GM04504 (cell line): ENCODE measurements at places on chromosomes 16 and 17.

- no peak for DNase-seq
Measured at GRCh38 chr17:44661835-44662234, 5.6 kb downstream of the MEIOC start.

GRCh38 chr17:42183741-42184711, 1.2 kb downstream of the HCRT start:
- peak; percentile 25 for DNase-seq

GRCh38 chr16:5852151-5852550, 754.6 kb upstream of the EEF2KMT start:
- DNase-seq = no peak

GRCh38 chr16:75258807-75259141, 7.3 kb upstream of the BCAR1 start:
- no peak for DNase-seq

GRCh38 chr16:81457326-81458133, 12.9 kb downstream of the CMIP start:
- DNase-seq = peak; percentile 34

DNA sequence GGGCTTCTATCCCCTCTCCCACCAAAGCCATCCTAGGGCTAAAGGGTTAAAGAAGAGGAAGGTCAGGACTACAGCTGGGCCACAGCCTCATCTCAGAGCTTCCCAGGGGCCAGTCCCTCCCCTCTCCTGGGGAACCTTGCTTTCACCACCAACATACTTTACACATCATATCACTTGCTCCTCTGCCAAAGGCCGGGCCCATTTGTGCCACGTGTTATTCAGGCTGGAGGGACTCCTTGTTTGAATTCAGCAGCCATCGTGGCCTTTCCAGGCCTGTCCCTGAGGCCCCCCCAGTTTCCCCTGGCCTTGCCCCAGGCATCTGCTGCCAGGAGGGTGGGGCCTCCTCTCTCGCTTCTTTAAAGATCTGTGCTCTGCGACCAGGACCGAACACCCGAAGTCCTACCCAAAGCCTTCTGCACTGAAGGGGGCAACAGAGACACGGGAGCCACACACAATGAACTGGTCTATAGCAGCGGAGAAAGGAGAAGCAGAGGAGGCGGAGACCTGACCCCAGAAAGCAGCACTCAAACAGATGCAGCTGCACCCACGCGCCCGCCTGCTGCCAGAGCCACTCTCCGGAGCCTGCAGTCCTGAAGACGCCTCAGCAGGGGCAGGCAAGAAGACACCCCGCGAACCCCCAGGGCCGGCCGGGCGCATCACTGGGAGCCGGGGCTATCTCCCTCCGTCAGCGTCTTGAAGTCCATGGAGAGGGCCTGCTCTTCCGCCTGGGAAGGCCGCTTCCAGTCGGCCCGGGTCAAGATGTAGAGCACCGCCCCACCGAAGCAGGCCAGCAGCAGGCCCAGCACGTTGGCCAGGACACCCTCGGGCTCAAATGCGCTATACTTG, 12.1 kb downstream of the CYB561 start:
- peak; percentile 98 for DNase-seq

DNA sequence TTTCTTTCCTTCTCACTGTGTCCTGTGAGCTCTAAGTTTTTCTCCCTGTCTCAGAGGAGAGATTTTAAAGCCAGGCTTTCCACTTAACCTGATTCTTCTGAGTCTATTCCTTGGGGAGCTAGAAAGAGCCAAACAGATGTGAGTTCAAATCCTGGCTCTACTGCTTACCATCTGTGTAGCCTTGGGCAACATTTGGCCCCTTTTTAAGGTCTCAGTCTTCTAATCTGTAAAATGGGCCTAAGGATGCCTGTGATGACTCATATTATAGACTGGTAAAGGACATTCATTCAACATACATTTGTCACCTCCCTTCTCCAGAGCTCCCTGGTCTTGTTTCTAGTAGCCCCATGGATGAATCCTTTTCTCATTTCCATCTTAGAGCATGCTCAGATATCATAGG, 304.0 kb downstream of the SHISA9 start:
- DNase-seq = no peak

DNA sequence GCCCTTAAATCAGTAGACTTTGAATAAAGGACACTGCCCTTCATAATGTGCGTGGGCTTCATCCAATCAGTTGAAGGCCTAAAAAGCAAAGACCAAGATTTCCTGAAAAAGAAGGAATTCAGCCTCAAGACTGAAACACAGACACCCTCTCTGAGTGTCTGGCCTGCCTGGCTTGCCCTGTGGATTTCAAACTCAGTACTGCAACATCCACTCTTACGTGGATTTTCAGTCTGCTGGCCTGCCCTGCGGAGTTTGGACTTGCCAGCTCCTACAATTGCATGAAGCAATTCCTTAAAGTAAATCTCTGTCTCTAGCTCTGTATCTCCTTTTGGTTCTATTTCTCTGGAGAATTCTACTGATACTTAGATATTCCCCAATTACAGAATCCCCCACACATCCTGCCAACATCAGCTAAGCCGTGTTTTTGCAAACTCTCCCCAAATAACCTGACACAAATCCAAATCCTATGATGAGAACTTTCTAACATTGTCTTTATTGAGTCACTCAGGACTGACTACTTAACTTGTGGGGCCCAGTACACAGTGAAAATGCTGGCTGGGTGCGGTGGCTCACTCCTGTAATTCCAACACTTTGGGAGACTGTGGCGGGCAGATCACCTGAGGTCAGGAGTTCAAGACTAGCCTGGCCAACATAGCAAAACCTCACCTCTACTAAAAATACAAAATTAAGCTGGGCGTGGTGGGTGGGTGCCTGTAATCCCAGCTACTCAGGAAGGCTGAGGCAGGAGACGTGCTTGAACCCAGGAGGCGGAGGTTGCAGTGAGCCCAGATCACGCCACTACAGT, 7.2 kb upstream of the TNFRSF17 start:
- DNase-seq = no peak

- no peak for DNase-seq
Measured at GRCh38 chr17:19678581-19679453, 30.3 kb downstream of the ALDH3A2 start.

DNA sequence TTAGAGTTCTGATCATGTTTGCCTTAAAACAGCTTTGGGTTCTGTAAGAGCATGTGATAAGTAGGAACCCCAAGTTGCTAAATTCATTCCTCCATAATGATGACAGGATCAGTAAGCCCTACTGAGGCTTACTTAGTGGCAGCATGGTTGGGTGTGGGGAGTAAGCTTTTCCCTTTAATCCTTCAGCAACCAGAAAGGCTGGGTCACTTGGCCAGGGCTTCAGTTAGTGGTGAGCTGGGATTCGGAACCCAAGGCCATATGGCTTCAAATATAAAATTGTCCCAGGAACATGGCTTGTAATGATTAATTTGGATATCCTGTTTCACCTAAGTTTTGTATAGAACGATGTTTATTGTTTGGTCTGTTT, 850 bp downstream of the GINS3 start:
- DNase-seq = no peak

- no peak for DNase-seq
Measured at GRCh38 chr17:53687324-53687723, 135.4 kb upstream of the KIF2B start.

DNA sequence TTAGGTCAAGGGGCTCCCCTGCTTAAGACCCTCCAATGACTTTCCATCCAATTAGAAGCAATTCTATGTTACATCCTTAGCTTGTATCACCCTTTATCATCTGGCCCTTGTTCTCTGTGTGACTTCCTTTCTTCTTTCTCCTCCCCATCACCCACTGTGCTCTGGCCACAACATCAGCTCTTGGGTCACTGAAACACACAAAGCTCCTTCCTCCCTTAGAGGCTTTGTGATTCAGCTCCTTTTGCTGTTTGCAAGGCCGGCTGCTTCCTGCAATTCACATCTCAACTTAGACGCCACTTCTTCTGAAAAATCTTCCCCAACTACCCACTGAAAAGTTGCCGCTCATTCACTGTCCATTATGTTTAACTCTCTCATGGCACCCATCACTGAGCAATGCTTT, 130.9 kb upstream of the CACNG3 start:
- no peak for DNase-seq

- DNase-seq = no peak
Measured at GRCh38 chr16:3283543-3284447, 504 bp downstream of the ZNF263 start.

DNA sequence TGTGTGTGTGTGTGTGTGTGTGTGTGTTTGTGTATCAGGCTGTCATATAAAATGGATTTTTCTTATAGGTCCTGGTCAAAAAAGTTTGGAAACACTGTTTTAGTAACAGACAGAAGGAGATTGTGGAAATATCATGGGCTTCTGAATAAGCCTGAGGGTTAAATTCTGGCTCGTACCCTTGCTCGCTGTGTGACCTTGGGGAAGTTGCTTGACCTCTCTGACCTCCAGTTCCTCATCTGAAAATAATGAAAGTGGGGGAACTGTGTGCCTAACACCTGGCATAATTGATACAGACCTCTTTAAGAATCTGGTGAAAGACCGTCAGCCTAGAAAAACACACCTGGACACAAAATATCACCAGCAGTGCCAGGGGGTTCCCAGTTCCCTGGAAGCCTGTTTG, 25.6 kb upstream of the PIK3R6 start:
- no peak for DNase-seq

GRCh38 chr17:76498876-76499251, 2.4 kb downstream of the RHBDF2 start:
- no peak for DNase-seq

DNA sequence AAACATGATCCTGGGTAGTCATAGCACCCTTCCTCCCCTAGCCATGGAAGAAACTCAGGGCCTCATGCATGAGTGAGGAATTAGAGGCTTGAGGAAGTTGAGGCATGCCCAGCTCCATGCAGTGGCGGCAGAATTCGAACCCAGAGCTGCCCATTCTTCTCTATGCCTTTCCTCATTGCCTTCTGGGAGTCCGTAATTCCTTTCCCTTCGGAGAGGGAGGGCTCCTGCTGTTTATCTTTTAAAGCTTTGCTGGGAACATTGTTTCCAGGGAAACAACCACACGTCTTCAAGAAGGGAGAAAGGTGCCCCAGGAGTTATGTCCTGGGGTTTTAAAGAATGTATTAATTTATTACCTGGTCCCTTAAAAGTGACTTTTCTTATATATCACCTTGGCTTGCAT, 8.5 kb downstream of the CRISPLD2 start:
- no peak for DNase-seq

DNA sequence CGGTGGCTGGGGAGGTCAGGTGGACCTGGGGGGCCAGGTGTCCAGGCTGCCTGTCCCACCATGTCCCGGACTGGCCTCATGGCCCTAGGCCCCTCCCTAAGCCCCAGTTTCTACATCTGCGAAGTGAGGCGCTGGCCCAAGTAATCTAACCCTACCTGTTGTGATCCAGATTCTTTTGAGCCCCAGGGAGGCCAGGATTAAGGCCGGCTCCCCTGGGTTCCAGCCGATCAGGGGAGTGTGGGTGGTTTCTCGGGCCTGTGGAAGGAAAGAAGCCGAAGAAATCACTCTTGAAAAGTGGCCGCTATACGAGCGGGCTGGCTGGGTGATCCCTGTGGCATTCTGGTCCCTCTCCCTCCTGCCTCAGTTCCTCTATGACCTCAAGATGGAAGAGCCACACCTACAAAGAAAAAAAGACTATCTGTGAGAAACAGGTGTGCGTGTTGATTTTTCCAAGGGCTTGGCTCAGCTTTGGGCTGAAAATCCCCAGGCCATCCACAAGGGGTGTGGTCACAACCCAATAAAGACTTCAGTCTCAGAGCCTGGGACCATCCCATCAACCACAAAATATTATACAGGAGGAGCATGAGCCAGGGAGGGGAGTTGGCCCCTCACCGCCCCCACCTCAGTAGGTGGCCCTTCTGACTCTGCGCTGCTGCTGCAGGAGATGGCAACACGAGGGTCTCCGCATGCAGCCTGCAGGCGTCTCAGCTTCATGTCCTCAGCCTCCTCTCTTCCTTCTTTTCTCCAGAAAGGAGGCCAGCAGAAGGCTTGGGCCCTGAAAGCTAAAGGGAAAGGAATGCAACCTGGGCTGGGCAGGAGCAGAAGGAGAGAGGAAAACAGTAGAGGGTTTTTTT, 20.3 kb downstream of the GPR142 start:
- DNase-seq = no peak

- no peak for DNase-seq
Measured at GRCh38 chr17:74677558-74678466, 34.9 kb downstream of the CD300LF start.

GRCh38 chr16:29985271-29985811, 10.1 kb downstream of the HIRIP3 start:
- no peak for DNase-seq

- no peak for DNase-seq
Measured at GRCh38 chr16:47979164-47979520, 176.7 kb downstream of the ABCC12 start.

- DNase-seq = no peak
Measured at GRCh38 chr17:2691069-2691871, 20.3 kb downstream of the CLUH start.

GRCh38 chr16:27564224-27564623, 14.3 kb downstream of the KATNIP start:
- DNase-seq = no peak

DNA sequence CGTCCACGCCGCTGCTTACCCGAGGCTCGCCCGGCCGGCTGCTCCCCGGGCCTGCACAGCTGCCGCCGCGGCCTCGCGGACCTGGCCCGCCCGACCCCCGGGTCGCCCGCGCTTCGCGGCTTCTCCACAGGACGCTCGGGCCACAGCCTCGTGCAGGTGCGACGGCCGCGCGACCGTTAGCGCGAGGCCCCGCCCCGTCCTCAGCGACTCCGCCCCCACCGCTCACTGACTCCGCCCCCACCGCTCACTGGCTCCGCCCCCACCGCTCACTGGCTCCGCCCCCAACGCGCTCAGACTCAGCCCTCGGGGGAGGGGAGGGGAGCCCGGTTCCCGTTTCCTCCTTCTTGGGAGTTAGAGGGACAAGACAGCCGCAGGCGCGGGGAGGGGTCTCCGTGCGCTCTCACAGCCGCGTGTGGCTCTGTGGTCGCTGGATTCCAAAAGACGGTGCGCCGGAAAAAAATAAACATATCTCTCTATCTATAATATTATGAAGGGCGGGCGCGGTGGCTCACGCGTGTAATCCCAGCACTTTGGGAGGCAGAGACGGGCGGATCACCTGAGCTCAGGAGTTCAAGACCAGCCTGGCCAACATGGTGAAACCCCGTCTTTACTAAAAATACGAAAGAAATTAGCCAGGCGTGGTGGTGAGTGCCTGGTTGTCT, at the start of gene MEIOB:
TSS of gene MEIOB (minus strand) at position 191 of the 662 bp plus-strand sequence. CDS start 3,989 bp downstream, outside the sequence.
- no peak for DNase-seq

DNA sequence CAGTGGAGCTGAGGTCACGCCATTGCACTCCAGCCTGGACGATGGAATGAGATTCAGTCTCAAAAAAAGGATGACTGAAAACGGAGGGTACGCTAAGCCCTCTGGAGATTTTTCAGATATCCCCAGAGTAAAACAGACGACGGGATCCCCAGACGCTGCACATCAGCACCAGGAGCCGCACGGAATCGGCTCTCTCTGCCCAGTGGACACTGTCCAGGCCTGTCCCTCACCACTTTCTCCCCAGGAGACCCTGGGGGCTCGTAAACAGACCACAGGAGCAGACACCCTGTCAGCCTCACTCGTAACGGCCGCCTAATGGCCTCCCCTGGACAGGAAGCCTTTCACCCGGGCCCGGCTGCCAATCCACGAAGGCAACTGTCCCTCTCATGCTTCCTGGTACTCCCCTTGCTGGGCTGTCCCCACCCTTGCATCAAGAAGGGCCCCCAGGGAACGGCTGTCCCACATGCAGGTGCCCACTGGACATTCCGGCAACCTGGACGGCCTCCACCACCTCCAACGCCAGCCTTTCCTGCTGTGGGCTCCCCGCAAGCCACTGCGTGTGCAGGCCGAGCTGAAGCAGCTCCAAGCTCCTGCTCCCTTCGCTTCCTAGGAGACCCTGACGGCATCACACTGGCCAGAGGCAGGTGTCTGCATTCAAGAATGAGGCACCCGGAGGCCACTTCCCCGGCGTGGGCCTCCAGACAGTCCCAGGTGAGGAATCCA, 74.3 kb downstream of the TIMM22 start:
- no peak for DNase-seq
